Activated effector memory CD4-positive, alpha-beta T cell treated with Interleukin-2 at 50 U/mL for 16 hours (primary cell): ENCODE measurements at places on chromosomes 3 and 15.

- DNase-seq = no peak
These were observed 8.5 kb upstream of the HACD2 start for GRCh38 chr3:123593381-123593780.

DNA sequence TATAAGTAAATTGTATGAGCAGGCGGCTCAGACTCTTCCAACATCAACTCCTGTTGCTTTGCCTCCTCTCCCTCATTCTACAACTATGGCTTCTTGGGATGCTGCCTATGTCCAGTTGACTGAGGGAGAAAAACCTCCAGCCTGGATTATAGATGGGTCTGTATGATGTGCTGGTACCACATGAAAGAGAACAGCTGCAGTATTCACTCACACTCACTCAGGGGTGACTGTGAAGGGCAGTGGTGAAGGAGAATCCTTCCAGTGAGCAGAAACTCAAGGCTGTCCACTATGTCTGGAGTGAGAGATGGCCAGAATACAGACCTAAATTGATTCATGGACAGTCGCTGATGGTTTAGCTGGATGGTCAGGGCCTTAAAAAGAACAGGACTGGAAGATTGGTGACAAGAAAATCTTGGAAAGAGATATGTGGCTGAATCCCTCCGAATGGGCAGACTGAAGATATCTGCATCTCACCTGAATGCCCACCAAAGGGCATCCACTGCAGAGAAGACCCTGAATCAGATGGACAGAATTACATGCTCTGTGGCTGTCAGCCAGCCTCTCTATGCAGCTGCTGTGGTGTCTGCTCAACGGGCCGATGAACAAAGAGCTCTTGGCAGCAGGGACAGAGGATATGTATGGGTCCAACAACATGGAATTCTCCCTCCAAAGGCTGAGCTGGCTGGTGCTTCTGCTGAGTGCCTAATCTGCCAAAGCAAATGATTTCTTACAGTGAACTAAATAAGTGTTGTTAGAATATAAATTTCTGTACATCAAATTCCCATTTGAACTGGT, 1.9 kb upstream of the BCL2L10 start:
- no peak for DNase-seq

GRCh38 chr3:159748425-159748824, 240.2 kb upstream of the IL12A start:
- no peak for DNase-seq

DNA sequence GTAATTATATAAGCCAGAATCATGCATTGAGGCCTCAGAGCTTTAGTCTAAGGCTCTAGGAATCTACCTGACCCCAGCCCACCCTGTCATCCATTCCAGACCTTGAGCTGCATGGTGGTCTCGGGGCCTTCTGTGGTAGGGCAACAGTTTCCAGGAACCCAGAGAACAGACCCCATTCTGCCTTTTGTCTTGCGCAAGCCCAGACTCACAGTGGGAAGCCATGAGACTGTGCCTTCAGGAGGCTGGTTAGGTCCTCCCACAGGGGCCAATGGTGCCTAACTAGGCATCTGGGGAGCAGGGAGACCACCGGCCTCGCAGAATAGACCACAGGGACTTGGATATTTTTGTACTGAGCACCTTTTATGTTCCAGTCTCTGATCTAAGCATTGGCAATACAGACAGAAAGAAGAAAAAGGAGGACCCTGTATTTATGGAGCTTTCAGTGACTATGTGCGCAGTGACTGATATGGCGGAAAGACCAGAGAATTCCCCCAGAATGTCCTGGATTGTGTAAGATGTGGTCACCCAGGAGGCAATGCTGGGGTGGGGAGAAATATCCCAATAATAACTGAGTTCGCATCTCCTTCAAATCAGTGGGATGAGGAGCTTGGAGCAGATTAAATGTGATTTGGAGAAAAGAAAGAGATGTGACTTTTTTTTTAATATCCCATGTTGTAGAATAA, 40.1 kb downstream of the MCF2L2 start:
- no peak for DNase-seq

- DNase-seq = no peak
These were observed 1.4 kb downstream of the CD200R1 start for GRCh38 chr3:112973325-112974177.

DNA sequence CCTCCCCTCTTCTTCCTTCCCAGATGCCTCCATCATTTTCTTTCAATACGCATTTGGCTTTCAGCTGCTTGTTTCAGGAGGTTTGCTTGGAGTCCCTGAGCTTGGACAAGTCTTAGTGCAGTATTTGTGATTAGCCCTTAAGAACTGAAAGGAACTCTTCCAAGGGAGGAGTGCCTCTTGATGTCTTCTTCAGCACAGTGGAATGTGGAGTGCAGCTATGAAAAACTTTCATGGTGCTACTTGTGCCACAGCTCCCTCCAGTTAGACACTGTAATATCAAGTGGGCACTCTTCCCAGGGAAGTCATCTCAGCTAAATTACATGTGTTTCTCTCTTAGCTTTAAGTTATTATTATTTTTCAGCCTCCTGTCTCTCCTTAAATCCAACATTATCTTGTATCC, 173.1 kb downstream of the NECTIN3 start:
- no peak for DNase-seq

DNA sequence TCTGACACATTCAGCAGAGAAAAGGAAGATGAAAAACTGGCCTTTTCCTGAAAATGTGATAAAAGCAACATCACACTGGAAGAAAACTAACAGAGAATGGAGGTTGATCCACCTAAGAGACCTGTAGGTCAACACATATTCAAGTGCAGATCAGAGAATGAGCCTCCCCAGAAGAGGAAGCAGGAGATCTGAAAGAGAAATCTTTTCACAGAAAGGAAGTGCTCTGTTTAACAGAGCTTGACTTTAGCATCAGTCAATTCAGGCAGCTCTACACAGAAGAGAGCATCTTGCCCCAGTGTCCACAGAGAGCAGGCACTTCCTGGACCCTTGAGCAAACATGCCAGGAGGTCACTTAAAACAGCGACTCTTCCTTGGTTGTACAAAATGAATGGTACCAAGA, 655.4 kb upstream of the GBE1 start:
- DNase-seq = no peak

GRCh38 chr15:94665676-94666441, 434.5 kb downstream of the MCTP2 start:
- no peak for DNase-seq

- DNase-seq = no peak
These were observed 1052.3 kb upstream of the CFAP20DC start for GRCh38 chr3:60102154-60102553.

DNA sequence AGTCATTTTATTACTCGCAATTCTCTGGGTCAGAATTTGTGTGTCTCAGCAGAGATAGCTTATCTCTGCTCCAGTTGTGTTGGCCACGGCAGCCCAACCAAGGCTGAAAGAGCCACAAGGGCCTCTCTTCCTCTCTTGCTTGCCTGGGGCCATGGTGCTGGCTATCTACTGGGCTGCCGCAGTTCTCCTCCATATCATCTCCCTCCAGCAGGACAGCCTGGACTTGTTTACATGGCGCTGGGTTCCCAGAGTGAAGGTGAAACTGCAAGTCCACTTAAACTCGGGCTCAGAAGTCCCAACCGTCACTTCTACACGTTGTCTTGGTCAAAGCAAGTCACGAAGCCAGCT, 134.8 kb downstream of the UACA start:
- DNase-seq = no peak
